ENCODE measurements at places on chromosomes 3 and 15.
A peak's percentile ranks its signal among the peaks of the same experiment; 100 is the strongest.

DNA sequence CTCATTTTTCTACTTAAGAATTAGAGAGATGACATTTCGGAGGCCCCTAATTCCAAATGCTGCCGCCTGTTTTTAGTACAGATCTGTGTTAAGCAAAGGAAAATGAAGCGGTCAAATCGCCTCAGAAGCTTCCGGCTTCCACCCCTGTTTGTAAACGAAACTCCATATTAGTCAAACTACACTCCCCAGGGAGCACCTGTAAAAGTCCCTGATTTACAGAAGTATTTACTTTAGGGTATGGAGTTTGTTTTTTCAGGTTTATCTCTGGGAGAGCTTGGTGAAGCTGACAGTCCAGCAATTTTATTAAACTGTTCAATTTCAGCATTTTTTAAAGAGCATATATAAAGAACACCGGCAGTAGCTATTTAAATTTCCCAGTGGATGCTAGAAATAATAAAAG, 319.8 kb downstream of the FHIT start:
- DNase-seq, result no peak

GRCh38 chr3:157520485-157521150, 17.4 kb upstream of the VEPH1 start:
- DNase-seq, result no peak

DNA sequence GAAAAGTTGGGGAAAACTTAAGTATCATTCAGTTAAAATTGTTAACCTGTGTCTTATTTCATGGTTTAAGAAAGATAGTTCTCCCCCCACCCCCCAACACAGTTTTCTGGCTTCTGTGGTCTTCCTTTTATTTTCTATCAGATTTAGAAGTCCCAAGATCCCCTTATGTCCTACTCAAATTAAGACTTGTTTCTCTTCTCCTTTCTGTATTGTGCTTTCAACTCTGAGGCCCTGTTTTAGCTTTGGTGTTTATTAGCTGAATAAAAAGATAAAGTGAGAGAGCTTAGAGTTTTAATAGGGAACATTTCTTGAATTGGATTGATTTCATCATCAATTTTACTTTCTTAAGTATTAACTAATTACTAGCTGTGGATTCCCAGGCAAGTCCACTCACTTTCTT, 62.6 kb downstream of the AKAP13 start:
- DNase-seq, result no peak

DNA sequence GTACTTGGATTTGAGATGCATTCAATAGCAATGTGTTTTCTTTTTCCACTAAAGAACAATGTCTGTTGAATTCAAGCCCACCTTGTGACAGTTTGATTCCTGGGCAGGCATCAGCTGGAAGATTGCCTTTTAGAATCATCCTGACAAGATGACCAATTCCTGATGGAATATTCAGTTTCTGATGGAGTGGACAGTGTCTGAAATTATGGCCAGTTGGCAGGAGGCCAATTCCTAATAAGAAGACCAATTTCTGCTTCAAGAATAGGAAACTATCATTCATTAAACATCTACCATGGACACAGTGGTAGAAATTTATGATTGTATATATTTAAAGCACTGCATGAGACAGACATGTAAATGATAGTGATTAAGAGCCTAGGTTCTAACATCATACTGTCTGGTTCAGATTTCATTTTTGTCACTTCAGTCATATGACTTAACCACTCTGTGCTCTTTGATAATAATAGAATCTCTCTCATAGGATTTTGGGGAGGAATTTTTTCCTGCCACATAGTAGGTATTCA, 133.6 kb downstream of the CLSTN2 start:
- no peak for DNase-seq

GRCh38 chr3:187186801-187187421, 10.4 kb upstream of the RTP1 start:
- no peak for DNase-seq

DNA sequence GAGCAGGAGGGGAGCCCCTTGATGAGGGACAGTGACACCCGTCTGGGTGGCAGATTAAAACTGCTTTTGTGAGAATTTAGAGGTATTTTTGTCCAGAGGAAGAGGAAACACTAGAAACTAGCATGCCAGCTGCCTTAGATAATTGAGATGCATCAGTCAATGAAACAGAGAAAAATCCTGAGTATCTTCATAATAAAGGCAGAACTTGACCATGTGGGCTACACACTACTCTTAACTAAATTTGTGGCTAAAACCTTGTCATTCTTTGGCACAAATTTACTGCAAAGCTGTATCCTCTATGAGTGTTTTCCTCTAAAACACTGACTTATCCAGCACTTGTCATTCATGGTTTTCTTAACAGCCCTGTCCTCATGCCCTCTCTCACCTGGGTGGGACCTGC, 259.7 kb upstream of the TPM1 start:
- DNase-seq, result no peak

GRCh38 chr3:120418866-120419490, 31.8 kb downstream of the FSTL1 start:
- no peak for DNase-seq

- no peak for DNase-seq
Measured at GRCh38 chr3:46900356-46900755, 22.8 kb downstream of the PTH1R start.

DNA sequence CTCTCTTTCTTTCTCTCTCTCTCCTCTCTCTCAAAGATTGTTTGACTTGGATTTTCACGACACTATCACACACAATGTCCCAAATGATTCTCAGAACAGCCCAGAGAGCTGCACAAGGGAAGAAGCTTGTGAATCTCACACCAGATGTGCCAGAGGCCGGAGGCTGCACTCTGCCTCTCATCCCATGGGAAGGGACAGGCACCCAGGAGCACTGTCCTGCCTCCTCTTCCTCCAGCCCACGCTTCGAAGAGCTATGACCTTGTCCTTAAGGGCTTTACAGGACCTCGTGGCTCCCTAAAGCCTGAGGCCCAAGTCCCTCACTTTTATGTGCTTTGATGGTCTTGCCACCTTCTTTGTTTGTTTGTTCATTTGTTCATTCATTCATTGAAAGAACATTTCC, 267.6 kb downstream of the FAM43A start:
- no peak for DNase-seq

DNA sequence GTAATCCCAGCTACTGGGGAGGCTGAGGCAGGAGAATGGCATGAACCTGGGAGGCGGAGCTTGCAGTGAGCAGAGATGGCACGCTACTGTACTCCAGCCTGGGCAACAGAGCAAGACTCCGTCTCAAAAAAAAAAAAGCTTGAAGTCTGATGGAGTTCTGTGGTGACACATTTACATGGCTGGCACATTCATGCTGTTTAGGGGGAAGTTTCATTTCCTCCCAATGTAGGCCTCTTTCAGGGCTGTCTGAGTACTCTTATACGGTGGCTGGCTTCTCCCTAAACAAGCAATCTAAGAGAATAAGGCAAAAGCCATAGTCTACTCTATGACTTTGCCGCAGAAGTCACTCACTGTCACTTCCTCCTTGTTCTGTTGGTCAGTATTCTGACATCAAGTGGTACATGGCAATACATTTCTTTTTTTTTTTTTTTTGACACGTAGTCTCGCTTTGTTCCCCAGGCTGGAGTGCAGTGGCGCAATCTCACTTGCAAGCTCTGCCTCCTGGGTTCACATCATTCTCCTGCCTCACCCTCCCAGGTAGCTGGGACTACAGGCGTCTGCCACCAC, 41.2 kb downstream of the OIP5 start:
- DNase-seq, result no peak

- DNase-seq, result no peak
Measured at GRCh38 chr3:45976191-45977091, 19.2 kb downstream of the FYCO1 start.

- DNase-seq, result no peak
Measured at GRCh38 chr3:21273259-21274025, 477.6 kb downstream of the ZNF385D start.

DNA sequence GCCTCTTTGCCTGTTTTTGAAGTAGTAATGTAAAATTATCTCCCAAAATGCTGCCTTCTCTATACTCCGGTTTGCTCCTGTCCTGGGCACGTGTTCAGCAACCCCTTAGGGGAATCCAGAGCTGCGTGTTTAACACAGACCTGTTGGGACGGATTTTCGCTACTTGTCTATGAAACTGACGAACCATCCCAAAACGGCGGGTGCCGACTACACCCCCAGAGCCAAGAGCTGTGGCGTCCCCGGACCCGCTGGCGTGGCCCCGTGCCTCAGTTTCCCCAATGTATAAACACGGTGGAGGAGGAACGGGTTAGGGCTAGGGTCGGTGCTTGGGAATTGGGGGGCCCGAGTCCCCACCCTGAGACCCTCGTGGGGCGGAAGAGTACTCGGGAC, 473 bp downstream of the FHIT start:
- no peak for DNase-seq

DNA sequence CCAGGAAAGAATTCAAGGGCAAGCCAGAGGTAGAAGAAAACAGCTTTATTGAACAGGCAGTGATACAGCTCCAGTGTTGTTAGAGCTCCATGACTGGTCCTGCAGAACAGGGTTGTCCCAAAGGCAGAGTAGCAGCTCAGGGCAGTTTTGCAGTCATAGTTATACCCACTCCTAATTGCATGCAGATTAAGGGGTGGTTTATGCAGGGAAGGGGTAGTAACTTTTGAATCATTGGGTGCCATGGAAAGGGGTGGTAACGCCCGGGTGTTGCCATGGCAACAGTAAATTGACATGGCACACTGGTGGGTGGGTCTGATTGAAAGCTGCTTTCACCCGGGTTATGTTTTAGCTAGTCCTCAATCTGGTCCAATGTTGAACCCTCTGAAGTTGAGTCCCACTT, 9.7 kb upstream of the RAB6B start:
- no peak for DNase-seq

DNA sequence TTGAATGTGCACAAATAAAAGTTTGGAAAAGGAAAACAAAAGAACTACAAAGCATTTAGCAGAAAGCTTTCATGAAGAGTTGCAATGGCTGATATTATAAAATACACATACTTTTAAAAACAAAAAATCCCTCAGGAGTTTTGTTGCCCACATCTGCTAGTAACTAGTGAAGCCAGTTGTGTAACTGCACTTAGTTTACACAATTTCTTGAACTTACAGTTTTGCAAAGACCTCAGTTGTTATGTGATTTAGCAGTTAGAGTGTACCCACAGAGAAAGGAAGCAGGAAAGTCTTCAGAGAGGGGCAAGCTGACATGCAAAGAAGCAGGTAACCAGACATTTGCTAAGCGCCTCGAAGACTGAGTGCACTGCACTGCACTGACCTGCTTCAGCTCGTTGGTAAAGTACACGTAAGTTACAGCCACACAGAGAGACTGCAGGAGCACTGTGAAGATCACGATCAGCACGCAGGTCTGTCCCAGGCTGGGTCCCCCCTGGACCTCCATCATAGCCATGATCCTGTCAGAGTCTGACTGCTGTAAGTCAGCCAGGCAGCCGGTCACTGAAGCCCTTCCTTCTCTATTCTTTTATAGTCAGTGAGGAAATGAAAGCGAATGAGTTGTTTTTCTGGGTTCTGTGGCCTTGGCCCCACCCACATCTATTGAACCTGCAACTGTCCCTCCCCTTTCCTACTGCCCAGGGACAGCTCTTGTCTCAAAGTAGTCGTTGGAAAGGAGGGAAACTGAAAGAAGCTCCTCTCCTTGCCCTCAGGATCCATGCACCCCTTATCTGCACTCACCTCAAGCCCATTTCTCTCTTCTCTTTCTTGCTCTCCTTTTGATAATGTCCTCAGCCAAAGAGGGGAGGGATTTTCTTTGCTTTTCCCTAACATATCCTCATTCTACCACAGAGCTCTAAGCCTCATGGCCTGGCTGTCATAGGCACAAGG, at the start of gene TNFSF10:
TSS of gene TNFSF10 (minus strand) at position 560 of the 948 bp plus-strand sequence. CDS start at position 514, 46 bp downstream.
- DNase-seq, result peak; percentile 30

GRCh38 chr3:56894881-56895431, 93.2 kb upstream of the ARHGEF3 start:
- DNase-seq, result no peak

- DNase-seq, result no peak
Measured at GRCh38 chr3:132236701-132237651, 80.2 kb upstream of the ACP3 start.

GRCh38 chr3:52245322-52246263, at the start of gene PPM1M:
TSS of gene PPM1M (plus strand) at chr3:52245759. CDS start at chr3:52245825, 66 bp downstream.
- DNase-seq, result peak; percentile 49

- DNase-seq, result no peak
Measured at GRCh38 chr3:49602049-49602554, 47.8 kb downstream of the BSN start.

GRCh38 chr3:155217591-155217990, 75.9 kb downstream of the STRIT1 start:
- DNase-seq, result no peak

DNA sequence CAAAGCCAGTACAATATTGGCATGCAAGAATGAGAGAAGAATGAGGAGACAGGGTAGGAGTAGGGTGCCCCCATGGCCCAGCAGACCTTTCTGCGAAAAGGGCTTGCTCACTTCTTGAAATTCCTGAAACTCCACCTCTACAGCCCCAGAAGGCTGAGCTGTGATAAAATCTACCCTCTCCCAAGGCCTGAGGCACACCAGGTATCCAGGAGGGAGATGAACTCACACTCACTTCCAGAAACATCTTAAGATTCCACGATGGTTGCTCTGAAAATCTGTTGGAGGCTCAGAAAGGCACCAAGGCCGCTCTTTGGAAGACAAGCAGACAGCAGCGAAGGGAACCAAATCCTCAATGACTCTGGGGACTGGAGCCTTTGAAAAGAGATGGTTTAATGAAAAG, 297.5 kb downstream of the UACA start:
- no peak for DNase-seq

DNA sequence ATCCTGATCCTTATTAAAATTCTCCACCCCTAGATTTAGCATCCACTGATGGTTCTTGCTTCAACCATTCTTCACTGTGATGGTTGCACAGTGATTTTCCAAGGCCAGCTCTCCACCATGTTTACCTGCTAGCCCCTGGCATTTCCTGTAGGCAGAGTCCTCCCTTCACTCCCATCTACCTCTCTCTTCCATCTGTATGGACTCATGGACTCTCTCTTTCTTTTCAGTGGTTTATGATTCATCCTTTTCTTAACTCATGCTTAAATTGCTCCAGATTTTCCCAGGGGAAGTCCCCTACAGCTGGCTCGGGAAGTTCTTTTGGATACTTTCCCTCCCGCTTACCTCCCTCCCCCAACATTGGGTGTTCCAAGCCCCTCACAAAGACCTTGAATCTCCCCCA, 18.7 kb downstream of the TGM4 start:
- no peak for DNase-seq

GRCh38 chr3:12462159-12462947, 21.9 kb upstream of the TSEN2 start:
- no peak for DNase-seq
